Omental fat pad (tissue), 4 donors: ENCODE measurements at places on chromosomes 3 and 15.
A peak's percentile ranks its signal among the peaks of the same experiment; 100 is the strongest.

DNA sequence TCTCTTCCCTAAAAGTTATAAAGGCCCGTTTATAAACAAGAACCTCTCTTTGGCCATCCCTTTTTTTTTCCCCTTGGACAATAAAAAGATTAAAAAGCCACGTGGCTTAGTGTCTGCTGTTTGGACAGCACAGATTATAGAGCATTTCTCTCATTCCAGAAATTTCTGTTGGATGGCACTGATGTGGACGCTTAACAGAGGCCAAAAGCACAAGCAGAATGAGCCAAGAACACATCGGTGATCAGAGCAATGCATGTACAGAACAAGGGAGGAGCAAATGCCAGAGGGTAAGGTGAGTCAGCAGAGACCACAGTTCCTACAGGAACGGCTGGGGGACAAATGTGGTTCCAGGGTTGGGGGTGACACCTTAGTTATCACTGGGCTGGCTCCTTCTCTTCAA is 30.3 kb upstream of the CTNNB1 start:
- DNase-seq = no peak

DNA sequence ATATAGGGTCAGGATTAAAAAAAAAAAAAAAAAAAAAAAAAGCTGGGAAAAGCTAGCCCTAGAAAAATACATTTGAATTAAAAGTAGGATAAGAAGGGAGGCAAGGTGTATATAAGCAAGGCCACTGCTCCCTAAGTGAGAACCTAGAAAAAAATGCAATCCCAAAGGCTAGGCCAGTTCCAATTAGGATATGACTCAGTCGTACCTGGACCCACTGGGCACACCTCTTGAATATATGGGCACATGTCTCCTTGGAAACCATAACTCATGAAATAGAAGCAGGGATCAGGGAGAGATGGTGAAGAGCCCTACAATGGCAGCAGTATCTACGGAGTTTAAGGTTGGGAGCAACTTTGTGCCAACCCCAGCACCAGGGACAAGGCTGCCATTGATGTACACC is 314.1 kb upstream of the IL12A start:
- DNase-seq = no peak

GRCh38 chr15:88745696-88746095 is 57.5 kb upstream of the ACAN start:
- no peak for DNase-seq

DNA sequence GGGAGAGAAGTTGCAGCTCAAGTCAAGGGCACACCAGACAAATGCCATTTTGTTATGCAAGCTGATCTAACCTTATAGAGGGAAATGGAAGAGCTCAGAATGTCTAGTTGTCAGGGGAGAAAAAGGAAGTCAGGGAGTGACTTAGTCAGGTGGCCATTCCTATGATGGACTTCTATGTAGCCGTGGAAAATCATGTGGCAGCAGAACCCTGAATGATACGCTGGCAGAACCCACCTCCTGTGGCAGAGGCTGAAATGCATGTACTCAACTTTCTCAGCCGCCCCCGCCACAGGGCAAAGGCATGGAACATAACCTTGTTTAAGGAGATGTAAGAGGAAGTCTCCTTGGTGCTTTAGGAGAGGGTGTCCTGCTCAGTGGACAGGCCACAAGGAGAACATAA is 37.7 kb upstream of the PARL start:
- no peak for DNase-seq

DNA sequence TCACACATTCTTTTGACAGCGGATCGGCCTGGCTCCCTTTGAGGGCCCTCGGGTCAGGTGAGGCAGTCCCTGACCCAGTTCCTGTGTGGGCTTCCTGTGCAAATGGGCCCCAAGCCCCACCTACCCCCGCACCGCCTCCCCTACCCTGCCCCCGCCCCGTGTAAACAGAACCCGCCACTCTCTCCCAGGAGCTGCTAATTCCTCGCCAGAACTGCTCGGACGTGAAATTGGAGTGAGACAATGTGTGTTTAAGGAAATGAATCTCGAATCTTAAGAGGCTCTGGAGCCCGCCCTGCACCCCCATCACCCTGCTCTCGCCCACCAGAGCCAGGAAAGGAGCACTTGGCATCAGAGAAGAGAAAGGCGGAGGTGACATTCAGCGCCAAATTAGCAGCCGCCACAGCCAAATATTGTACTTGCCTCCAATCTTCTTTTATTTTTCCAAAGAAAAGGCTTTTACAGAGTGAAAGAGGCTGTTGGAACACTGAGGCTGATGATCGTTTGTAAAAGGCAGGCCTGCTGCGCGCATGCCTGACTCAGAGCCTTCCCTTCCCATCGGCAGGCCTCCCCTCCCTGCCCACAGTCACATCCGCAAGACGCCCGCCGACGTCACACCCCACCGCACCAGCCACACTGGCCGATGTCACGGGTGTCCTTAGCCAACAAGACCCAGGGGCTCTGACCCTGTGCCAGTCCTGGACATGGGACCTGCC is 53.1 kb downstream of the CACNA2D2 start:
- peak; percentile 58 for DNase-seq

DNA sequence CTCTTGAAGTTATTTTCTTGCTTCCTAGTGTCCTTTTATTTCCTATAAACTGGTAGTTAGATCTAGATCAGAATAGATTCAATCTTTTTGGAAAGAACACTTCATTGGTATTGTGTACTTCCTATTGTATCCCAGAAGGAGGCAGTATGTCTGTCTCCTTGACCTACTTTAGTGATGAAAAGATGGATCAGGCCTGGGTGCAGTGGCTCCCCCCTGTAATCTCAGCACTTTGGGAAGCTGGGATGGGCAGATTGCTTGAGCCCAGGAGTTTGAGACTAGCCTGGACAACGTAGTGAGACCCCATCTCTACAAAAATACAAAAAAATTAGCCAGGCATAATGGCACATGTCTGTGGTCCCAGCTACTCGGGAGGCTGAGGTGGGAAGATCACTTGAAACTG is 12.0 kb downstream of the BSN start:
- DNase-seq = no peak
